ENCODE measurements at places on chromosomes 12 and 14. TPM values are rescaled to one million over a fixed set of nuclear protein-coding genes. Genes with fewer than 3 reads are reported as not detected.

- no peak for DNase-seq
Observed at GRCh38 chr14:49727171-49727570, 34.3 kb downstream of the KLHDC1 start.

DNA sequence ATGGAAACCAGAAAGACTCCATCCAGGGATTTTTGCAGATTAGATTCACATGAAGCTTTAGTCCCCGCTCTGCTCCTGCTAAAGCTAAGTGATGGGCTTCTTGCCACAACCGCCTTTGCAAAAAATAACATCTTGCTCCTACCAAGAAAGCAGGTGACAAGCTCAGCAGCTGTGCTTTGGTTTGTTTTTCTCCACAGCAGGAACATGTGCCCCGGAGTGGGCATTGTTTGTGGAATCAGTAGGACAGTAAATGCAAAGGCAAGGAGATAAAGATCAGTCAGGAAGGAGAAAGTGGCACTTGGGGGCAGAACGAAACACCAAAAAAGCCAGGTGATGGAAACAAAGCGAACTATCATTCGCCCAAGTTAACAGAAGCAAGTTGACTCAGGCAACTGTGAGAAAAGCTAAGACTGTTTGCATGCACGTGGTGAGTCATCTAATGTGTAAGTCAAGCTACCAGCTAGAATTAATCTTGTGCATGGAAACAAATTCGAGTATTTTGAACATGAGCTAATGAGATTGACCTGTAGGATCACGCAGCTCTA, 165.5 kb upstream of the PLXNC1 start:
- DNase-seq, result no peak

DNA sequence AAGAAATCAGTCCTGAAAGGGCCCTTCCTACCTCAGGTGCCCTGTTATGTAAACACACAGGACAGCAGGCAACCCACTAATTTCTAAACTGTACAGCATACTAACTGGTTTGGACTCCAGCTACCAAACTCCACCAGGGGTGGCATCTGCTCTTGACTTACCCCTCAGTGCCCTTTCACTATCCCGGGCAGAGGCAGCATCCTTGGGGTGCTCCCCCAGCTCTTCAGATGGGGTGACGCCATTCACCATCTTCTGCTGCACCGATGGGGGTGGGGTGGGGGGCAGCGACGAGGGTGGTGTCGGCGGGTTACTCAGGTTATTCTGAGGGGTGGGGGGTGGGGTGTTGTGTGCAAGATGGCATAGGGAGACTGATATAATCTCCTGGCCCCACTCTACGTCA, 11.5 kb upstream of the PRKAG1 start:
- no peak for DNase-seq

Gene EXOC3L4
- 0.30 TPM for total RNA-seq

Gene LPCAT3
- 24.9 TPM for total RNA-seq

GRCh38 chr12:53770281-53770680, 18.5 kb upstream of the CISTR start:
- no peak for DNase-seq

- no peak for DNase-seq
Observed at GRCh38 chr12:90910958-90911357, 44.0 kb downstream of the CCER1 start.

DNA sequence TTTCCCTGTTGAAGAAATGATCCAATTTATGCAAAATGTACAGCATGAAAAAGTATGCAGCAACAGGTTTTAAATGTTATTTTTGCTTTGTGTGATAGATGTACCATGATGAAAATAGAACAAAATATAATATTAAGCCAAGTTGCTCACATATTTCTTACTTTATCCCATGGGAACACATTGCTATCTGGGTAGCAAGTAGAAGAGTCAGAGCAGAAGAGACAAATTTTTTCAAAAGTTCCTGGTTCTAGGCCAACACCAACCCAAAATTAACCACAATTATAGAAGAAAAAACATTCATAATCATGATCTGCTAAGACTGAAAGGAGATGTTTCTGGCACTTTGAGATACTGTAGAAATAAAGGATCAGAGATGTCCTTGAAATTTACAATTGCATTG, 79.9 kb upstream of the SYT10 start:
- no peak for DNase-seq

GRCh38 chr14:37436519-37436918, 158.5 kb downstream of the FOXA1 start:
- no peak for DNase-seq

DNA sequence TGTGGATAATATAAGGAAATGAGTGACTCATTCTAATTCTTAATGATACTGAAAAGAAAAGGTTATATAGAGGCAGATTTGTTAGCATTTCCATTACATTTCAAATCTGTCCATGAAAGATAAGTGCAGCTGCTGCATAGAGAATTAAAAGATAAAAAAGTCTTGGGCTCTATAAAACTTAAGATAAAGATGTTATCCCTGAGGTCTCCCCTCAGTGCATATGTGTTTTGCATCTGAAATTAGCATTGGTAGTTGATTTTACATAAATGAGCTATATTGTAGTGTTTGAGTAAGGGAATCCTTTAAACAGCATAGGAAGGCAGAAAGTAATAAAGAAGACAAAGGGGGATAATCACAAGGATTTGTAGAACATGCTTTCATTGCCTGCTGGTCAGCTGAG, 206.2 kb downstream of the FSCB start:
- DNase-seq, result no peak

DNA sequence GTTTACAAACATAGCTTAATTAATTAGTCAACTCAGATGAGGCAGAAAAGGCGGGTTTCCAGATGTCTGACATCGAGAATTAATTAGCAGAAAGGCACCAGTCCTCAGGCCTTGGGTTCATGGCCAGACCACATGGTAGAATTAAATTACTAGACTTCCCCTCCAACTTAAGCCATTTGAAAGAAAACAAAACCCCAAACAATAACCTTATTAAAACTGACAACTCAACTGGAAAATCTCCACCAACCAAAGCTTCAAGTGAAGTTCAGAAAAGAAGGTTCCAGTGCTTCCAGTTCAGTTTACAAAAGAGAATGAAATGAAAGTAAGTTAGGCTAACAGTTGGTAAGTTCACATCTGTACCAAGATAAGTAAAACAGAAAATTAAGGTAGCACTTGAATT, 349.5 kb downstream of the GRIN2B start:
- no peak for DNase-seq

DNA sequence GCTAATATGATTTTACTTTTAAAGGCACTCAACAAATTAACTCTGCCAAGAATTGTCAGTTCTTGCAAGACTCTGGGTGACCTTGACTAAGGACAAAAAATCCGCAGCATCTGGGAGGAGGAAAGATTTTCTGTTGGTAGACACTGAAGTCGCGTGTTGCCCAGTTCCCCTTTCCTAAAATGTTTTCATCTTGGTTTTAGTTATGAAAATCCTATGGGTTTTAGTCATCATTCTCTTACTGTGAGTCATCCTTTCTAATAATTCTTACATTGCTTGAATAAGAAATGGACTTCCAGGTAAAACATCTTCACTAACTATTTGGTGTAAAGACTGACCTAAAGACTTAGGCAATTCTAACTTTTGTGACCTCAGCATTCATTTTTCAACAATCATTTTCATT, 9.1 kb downstream of the GSG1 start:
- no peak for DNase-seq

Gene GLIPR1L1
- not detected for total RNA-seq

Gene EPYC
- total RNA-seq, result 0.20 TPM

DNA sequence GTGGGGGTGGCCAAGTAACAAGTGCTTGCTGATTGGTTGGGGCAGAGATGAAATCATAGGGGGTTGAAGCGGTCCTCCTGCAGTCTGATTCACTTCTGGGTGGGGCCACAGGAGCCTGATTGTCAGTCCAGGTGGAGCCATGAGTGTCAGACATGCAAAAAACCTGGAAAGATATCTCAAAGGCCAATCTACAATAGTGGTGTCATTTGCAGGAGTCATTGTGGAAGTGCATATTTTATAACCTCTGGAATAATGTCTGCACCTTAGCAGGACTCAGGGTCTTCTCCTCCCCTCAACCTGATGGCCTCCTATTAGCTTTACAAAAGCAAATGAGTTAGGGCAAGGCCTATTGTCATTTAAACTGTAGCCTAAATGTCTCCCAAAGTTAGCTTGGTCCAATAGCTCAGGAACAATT, 241.4 kb downstream of the NUAK1 start:
- DNase-seq, result no peak

DNA sequence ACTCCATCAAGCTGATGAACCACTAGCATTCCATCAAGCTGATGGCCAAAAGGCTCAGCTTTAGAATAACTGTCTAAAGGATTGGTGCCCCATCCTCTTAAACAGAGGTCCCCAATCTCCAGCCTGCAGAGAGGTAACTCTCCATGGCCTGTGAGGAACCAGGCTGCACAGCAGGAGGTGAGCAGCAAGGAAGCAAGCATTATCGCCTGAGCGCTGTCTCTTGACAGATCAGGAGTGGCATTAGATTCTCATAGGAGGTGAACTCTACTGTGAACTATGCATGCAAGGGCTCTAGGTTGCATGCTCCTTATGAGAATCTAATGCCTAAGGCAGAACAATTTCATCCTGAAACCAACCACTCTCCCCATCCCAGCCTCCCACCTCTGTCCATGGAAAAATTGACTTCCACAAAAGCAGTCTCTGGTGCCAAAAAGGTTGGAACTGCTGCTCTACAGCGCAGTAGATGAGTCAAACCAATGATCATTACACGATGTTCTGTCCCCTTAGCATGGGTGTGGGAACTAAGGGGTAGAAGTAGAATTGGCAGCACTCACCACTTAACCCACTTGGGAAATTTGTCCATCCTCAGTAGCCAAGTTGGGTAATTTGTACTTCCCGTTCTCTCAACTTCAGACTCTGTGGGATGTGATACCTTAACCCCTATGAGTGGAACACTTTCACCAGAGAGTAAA, 66.9 kb downstream of the ANKS1B start:
- no peak for DNase-seq

Gene TCL1B
- not detected for total RNA-seq

DNA sequence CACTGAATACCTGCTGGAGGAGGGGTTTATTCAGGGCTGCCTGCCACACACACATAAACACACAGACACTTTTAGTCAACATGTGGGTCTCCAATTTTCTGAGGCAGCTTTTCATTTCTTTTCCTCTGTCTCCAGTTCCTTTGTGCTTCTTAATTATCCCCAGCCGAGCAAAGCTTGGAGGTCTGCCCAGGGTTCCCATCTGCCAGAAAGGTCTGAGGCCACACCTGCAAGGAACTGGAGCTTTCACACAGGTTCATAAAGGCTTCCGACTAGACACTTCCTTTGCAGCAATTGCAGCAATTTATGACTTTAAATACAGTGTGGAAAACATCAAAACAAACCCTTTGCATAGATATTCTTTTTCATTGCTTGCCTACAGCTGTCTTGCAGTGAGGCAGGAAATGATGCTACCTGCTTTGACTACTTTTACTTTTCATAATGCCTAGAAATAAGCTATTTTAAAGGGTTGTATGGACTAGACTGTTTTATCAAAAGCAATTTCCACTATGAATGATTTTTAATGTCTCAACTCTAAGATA, 1318.9 kb downstream of the AACS start:
- no peak for DNase-seq

- no peak for DNase-seq
Observed at GRCh38 chr14:91888641-91889476, 21.5 kb upstream of the TC2N start.

DNA sequence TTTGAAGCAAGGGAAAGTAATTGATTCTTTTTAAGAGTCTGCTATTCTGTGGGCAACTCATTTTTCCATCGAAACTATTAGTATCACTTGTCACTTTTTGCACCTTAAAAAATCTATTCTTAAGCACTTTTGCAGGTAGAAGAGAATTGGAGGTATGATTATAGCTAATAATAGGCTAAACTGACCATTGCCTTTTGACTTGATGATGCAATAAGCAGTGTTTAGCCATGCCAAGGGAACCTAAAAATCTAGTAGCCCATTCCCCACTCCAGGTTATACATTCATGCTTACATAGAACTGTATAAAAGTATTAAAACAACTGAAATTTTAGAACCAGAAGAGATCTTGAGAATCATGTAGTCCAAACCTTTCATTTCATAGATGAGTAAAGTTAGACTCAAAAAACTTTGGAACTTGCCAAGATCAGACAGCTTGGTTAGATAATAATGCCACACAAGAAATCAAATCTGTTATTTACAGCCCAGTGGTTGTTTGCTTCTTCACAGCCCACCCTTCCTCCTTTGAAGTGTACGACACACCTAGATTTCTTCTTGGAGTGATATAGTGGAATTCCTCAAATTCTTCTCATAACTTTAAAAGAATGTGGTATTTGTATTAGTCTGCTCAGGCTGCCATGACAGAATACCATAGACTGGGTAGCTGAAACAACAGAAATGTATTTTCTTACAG, 21.7 kb upstream of the GARIN2 start:
- no peak for DNase-seq

Gene ASB2
- 6.1 TPM for total RNA-seq

DNA sequence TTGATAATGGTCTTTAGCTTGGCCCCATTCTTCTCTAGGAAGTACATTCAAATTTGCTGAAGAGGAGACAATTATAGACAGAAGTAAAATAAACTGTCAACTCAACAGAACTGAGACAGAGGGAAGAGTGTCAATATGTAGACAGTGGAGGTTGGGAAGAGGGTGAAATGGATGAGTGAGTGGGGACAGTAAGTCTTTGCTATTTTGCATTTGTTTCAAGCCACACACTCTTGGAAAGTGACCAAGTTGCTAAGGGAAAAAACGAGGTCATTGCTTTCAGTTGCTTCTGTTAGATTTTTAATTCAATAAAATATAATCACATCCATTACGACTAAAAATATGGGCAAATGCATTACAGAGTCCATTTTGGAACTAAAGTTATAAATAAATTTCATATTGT, 47.8 kb downstream of the BTBD7 start:
- DNase-seq, result no peak

- DNase-seq, result no peak
Observed at GRCh38 chr12:124332058-124332672, 37.3 kb downstream of the RFLNA start.

DNA sequence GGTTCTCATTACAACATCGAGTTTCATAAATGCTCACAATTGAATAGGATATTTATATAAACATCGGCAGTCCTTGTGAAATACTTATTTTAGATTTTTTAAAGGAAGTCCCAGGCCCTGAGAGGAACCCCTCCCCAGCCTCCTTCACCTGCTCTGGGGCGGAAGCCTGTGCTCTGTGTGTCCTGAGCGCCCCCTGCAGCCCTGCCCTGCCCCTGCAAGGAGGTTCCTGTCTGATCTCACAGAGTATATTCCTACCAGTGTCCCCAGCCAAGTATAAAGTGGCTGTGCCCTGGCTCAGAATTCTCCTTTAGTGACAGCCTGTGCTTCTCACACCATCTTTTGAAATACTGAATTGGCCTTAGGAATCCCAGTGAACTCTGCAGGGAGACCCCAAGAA, 659.5 kb downstream of the TMEM121 start:
- no peak for DNase-seq

DNA sequence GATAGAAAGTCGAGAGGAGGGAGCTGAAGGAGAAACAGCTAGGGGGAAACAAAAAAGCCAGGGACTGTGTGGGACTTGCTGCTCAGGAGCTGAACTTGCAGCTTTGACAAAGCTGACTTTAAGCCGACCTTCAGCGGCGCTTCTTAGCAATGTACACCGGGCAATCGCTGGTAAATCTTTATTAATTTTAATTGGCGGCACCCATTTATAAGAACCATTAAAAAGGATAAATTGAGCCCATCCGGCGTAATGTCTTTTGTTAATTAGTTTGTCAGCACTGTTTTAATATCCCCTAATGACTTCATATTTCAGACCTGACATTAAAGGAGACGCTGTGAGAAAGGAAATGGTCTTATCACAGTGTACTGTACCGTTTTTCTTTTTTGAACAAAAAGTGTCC, 86.2 kb upstream of the VASH1 start:
- no peak for DNase-seq

GRCh38 chr12:131641315-131641714, 69.6 kb upstream of the SFSWAP start:
- DNase-seq, result no peak

GRCh38 chr12:60349232-60349978, 753.6 kb downstream of the SLC16A7 start:
- DNase-seq, result no peak

Gene NT5DC3
- total RNA-seq, result 5.7 TPM

Measured in skin of body (tissue), 3 donors.